SIG-M5 (cell line): ENCODE measurements at places on chromosomes 5 and 9.
A peak's percentile ranks its signal among the peaks of the same experiment; 100 is the strongest.

DNA sequence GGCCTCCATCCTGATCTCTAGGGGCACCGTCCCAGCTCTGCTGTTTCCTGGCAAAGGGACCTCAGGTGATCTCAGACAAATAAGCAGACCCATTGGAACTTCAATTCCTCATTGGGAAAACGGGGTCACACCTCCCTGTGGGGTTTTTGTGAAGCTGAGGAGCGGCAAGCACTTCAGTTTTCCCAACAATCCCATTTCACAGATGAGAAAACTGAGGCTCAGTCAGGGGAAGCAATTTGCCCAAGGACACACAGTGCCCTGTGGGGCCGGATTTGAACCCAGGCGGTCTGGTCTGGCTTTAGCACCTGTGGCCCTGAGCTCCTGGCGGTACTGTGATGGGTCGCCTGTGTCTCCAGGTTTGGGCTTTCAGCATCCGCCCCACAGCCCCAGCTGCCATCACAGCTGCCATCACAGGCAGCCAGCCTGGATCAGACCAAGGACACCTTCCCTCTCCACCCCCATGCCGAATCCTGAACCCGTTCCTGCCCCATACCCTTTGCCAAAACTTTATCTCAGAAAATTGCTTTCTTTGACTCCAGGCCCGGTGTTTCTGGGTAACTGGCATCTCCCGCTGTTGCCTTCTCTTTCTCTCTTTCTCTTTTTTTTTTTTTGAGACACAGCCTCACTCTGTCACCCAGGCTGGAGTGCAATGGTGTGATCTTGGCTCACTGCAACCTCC is 26.4 kb downstream of the NCS1 start:
- no peak for DNase-seq

GRCh38 chr5:156094001-156094400 is 233.0 kb upstream of the SGCD start:
- no peak for DNase-seq

DNA sequence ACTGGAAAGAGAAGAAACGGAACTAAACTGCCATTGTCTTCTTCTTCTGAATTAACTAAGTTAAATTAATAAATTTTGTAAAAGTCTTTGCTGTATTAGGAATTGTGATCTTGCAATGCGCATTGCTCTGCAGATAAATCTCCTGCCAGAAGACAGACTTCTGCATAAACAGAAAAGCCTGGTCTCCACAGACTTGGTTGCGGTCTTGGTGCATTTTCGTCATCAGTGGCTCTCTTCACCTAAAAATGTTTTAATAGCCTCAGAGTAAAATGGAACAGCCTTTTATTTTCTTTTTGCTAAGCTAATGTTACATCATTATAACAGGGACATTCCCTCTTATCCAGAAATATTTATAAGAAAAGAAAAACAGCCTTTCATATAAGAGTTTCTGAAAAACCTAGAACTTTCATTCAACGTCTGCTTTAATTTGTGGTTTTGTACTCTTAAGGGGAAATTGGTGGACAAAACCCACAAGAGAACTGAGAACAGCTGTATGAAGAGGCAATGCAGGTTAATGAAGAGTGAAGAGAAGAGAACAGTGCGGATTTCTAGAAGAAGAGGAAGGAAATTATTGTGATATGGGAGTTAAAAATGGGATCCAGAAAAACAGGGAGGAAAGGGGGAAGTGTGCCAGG is 10.1 kb downstream of the IFNA5 start:
- peak; percentile 14 for DNase-seq

DNA sequence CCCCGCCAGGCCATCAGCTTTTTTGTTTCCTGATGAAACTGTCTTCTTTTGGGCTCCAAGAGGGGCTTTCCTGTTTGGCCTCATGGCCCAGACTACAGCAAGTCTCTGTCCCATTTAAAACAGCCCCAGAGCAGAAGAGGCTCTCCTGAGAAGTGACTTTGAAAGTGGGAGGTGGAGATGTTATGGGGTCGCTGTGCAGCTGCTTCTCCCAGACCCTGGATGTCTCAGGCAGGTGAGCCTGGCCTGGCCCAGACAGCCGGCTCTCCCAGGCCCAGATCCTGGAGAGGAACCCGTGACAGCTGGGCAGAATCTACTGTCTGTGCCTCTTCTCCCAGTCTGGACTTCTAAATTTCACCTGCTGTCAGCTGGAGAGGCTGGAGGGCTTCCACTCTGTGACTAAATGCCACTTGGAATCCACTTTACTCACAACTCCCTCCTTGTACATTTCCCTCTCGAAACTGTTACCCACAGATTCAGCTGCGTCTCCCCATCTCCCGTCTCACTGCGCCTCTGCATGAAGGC is 20.6 kb downstream of the FAM78A start:
- DNase-seq: no peak
